ENCODE measurements at places on chromosomes 11 and 22.

GRCh38 chr11:6319704-6320410, 444 bp downstream of the CAVIN3 start:
- no peak for DNase-seq

DNA sequence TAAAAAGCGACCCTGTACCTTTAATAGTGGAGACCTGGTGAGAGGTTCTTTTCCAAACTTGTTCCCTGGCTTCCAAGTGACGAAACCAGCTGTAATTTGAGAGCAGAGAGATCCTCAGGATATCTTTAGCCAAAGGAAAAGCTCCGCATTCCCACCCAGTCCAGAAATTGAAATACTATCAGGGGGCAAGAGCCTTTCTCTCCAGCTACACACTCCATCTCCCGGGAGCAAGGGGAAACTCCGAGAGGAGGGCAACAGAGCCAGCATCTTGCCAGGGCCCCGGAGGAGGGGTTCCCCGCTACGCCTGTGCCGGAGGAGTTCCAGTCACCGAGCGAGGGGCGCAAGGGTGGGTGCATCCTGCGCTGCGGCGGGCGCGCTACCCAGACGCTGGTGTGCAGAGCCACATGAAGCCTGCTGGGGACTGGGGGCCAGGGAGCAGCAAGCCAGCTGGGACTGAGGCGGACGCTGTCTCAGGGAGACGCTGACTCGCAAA, at the start of gene FIBIN:
FIBIN (plus strand) TSS at position 148 of the 493 bp plus-strand sequence. CDS start 415 bp downstream, outside the sequence.
- no peak for DNase-seq

- DNase-seq = no peak
These were observed 219.6 kb downstream of the C11orf87 start for GRCh38 chr11:109641549-109641948.

DNA sequence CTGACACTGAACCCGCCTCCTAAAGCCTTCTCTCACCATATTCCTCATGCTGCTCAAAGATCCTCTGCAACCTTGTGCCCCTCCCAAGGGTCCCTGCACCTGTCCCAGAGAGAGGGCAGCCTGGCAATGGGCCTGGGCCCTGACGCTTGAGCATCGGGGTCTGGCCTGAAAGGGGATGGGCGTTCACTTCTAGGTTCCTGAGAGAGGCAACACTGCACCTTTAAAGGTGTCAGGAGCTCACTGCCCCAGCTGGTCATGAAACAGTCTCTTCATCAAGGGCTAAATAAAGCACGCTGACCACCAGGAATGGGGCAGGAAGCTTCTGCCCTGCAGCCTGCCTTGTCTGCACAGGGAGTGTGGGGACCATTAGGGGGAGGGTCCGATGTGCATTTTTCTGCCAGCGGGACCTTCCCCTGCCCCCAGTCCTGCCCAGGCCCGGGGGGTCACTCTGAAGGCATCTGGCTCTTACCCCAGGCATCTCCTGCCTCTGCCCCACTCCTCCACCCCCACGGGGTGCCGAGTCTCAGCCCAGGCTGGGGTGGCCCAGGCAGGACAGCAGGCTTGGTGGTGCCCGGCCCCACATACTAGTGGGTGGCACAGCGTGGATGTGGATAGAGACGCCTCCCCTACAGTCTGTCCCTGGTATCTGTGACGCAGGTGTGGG, 3.5 kb downstream of the C11orf21 start:
- no peak for DNase-seq

DNA sequence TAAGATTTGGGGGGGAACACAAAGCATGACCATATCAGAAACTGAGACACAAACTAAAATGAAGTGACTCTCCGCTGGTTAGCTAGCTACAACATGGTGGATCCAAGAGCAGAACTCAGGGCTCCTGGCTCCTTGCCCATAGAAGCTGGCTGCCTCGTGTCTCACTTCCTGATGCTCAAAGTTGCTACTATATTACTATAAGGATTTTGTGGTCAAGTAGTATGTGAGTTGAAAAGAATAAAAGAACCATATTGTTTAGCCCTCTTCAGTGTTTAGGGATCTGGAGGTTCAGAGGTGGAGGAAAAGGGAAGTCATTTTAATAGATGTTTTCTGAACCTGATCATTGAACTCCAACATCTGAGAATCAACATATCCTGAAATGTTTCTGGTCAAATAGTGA, 16.9 kb upstream of the SIK2 start:
- no peak for DNase-seq

- no peak for DNase-seq
These were observed 5.2 kb downstream of the DDB1 start for GRCh38 chr11:61327669-61328071.

DNA sequence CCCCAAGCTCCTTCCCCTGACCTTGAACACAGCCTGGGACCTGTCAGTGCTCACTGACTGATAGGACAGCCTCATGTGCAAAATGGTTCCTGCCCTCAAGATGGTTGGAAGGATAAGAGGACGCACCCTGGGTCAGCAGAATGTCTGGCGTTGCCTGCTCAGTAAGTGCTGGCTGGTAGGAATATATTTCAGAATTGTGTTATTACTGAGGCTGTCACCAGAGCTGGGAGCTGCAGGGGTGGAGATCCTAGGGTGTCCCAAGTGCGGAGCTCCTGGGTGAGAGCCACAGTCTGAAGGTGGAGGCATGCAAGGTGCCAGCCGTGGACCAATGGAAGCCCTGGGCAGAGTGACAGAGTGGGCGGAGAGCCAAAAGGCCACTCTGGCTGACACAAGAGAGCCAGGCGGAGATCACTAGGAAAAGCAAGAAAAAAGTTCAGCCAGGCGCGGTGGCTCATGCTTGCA, 1.0 kb upstream of the SEC14L4 start:
- DNase-seq = no peak

DNA sequence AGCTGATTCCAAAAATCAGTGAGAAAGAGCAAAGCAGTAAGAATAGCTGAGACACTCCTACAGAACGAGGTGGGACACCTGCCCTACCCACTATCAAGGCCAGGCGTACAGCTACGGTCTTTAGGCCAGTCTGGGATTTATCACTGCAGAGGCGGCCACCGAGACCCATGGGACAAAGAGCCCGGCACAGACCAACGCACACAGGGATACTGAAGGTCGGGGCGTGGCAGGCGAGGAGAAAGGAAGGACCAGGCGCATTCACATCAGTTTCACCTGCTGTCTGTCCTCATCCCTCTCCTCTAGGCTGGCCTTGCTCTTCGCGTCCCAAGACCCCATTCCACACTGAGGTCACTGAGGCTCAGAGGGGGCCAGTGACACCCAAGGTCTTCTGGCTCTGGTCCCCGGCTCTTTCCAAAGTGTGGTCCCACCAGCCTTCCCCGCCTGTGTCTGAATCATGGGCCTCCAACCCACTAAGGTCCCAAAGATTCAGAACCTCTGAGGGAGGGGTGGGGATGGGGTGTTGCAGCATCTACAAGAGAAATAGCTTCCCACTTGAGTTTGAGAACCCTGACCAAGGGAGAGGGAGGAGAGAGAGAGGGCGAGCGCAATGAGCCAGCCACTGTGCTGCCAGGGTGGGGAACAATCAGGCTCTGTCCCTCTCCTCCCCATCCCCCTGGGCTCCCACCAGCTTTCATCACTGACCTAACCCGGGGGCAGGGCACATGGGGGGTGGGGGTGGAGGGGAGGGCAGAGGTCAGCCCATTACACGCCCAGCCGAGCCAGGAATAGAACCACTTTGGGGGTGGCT, 7.2 kb upstream of the PICK1 start:
- no peak for DNase-seq

- DNase-seq = no peak
These were observed 185.4 kb upstream of the CNTN5 start for GRCh38 chr11:98835335-98835734.

DNA sequence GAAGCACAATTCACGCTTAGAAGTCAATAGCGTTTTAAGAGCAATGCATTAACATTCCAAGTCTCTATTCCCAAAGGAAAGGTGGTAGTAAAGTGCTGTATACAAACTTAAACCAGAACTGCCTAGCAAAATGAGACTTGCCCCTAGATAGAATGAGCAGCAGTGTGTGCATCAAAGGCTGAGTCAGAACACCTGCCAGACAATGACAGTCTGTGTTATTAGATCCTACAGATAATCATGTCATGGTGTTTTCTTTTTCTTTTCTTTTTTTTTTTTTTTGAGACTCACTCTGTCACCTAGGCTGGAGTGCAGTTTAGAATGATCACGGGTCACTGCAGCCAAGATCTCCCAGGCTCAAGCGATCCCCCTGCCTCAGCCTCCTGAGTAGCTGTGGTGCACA, 1.6 kb downstream of the RTCB start:
- DNase-seq = no peak

- peak; percentile 71 for DNase-seq
These were observed at the start of gene YWHAH for GRCh38 chr22:31943978-31944699. Gene YWHAH (plus strand): TSS chr22:31944535. CDS start chr22:31944734, 199 bp downstream.

DNA sequence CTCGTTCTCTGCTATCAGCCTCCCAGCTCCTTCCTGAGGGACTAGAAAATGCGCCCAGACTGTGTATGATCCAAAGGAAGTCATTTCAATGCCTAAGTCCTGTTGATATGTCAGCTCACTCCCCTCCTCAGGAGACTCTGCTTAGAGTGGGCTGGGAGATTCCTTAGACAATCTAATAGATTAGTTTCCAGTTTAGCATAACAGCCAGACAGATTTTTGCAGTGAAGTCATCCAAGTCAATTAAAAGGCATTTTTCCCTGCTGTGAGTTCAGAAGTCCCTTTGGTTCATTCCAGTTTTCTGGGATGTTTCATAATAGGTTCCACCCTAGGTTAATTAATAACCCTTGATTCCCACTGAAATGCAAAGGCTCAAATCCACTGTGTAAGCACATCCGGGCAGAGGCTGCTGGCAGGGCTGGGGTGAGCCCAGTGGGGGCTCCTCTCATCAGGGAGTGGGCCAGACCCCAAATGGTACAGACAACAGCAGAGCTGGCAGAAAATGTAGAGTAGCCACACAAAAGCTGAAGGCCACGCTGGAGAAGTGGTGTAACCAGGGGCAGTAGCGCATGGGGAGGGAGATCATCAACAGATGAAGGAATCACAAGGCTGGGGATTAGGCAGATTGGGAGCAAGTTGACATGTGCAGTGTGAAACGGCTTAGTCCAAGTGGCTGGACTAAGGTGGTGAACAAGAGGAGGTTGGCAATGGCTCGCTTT, 90.6 kb downstream of the SYN3 start:
- no peak for DNase-seq

- no peak for DNase-seq
These were observed 6.5 kb downstream of the TMEM258 start for GRCh38 chr11:61785837-61786402.

DNA sequence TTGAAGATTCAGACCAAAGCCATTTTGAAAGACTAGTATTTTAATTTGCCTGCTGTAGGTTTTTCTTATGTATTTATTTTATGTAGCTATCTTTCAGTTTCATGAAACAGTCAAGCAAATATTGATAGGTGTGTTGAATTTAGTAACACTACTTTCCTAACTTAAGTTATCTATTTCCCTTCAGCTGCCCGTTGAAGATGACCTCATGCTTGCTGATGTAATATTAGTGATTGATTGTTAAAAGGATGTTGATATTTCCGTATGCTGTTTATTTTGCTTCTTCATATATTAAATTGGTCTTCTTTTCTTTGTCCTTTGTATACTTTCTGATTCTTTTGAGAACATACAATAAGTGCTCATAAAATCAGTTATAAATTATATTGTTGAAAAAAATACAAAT, 86.8 kb upstream of the CHORDC1 start:
- DNase-seq = no peak

DNA sequence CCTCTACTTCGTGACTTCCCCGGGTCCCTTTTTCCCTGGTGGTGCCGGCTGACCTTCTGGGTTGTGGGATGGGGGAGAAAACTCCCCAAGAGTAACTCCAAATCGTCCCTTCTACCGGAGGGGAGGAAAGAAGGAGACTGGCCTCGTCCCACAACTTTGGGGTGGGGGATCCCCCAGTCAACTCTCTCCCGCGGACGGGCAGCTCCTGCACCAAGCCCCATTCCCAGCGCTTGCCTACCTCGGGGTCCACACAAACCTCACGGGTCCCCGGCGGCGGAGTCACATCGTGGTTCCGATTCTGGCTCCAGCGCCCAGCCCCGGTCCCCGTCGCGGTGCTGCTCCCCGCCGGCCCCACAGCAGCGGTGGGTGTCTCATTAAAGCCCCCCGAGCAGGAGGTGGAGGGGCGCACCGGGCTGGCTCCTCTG, 317 bp downstream of the BDNF start:
- DNase-seq = no peak

- no peak for DNase-seq
These were observed 19.4 kb upstream of the LDHA start for GRCh38 chr11:18374956-18375355.

- no peak for DNase-seq
These were observed 27.7 kb upstream of the RRM1 start for GRCh38 chr11:4066910-4067309.

GRCh38 chr11:115155320-115155719, 348.9 kb downstream of the CADM1 start:
- DNase-seq = no peak

DNA sequence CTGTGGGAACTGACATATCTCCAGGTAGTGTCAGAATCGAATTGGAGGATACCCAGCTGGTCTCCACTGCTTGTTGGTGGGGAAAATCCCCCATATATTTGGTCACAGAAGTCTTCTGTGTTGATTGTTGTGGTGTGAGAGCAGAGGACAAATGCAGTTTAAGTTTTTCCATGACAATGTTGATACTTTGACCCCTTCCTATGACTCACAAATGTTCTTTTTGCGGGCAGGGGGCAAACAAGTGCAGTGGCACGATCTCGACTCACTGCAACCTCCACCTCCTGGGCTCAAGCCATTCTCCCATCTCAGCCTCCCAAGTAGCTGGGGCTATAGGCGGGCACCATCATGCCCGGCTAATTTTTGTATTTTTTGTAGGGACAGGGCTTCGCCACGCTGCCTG, 7.4 kb upstream of the PATL1 start:
- DNase-seq = no peak

GRCh38 chr22:35154937-35155387, 89.0 kb downstream of the ISX start:
- peak; percentile 4 for DNase-seq

DNA sequence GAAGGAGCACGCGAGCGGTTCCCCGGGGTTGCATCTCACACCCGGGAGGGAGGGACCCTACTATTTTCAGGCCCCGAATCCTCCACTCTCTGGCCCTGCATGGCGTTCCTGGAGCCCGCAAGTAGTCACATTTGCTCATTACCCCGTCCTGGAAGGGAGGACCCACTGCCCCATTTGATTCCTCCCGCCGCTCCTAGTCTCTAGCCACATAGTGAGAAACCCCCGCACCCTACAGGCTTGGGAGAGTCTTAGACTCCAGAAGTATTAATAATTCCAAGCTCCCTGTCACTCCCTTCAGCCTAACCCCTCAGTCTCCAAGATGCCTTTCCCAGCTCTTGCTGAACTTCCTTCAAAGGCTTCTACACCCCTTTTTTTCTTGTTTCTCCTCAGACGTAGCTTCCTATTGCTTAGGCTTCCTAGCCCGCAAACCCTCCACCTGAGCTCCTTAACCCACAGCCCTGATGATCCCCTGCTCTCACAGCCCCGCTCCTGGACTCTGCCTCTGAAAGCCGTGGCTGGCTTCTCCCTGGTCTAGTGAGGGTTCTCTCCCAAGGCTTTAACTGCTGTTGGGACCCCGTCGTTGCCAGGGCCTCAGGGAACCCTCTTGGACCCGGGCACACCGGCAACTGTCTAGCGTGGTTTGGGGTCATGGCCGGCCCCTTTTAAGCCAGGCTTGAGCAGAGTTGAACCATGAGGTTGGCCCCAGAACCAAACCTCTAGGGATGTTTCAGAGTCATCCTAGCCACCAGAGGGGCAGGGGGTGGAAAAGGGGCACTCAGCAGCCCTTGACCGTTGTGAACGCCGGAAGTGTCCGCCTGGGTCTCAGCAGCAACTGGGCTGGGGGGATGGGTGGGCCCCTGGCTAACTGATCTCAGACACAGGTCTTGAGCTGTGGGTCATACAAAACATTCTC, 862 bp downstream of the GGA1 start:
- DNase-seq = no peak

GRCh38 chr11:121459413-121460017, 6.7 kb upstream of the SORL1-AS1 start:
- no peak for DNase-seq

All from stimulated activated CD4-positive, alpha-beta T cell treated with anti-CD3 and anti-CD28 coated beads, Interleukin-1b, Interleukin-23, amount 100 ng/mL, for 1 hour (primary cell).